Esophagus squamous epithelium (tissue), 5 donors: ENCODE measurements at places on chromosomes 2 and 18. TPM values are rescaled to one million over a fixed set of nuclear protein-coding genes. Genes with fewer than 3 reads are reported as not detected.

Gene FAM237A
- total RNA-seq: not detected

Gene CCDC142
- total RNA-seq: 19.7 TPM

Gene GALNT14
- 29.0 TPM for total RNA-seq

Gene SOX11
- not detected for total RNA-seq

Gene EDAR
- total RNA-seq: 4.9 TPM

Gene CD226
- 1.9 TPM for total RNA-seq

Gene DTNB
- 17.2 TPM for total RNA-seq

Gene KATNAL2
- 1.3 TPM for total RNA-seq

Gene MAB21L4
- total RNA-seq: 179 TPM

Gene MARCHF4
- total RNA-seq: not detected

Gene CDH19
- 0.38 TPM for total RNA-seq

Gene ACKR3
- total RNA-seq: 23.3 TPM

Gene ASB18
- not detected for total RNA-seq

Gene C2orf66
- total RNA-seq: not detected

Gene TSPYL6
- total RNA-seq: not detected

Gene AGXT
- not detected for total RNA-seq

Gene DNER
- total RNA-seq: 0.76 TPM

Gene RTP5
- not detected for total RNA-seq

Gene ABCB11
- total RNA-seq: 0.18 TPM

Gene SP140
- total RNA-seq: 5.3 TPM

Gene IL1R1
- 9.7 TPM for total RNA-seq

Gene REG1A
- not detected for total RNA-seq

Gene STK17B
- total RNA-seq: 7.9 TPM
